ENCODE measurements at places on chromosomes 3 and 15. TPM values are rescaled to one million over a fixed set of nuclear protein-coding genes. Genes with fewer than 3 reads are reported as not detected.

- no peaks in the 10 kb centered on the region for H3K36me3 ChIP-seq
- H3K4me1 ChIP-seq: no peaks in the 10 kb centered on the region
- H3K4me3 ChIP-seq: no peak overlapping the region
- no peaks in the 10 kb centered on the region for H3K27me3 ChIP-seq
Observed at GRCh38 chr3:193134856-193135255, 106.2 kb upstream of the PLAAT1 start.

GRCh38 chr3:144363856-144364255 is 392.2 kb downstream of the DIPK2A start:
- H3K36me3 ChIP-seq: no peaks in the 10 kb centered on the region
- no peak for DNase-seq
- H3K4me3 ChIP-seq: no peak overlapping the region
- H3K27me3 ChIP-seq: no peaks in the 10 kb centered on the region
- no peak overlapping the region for H3K27ac ChIP-seq

GRCh38 chr15:48537271-48538113 is 108.0 kb downstream of the FBN1 start:
- H3K4me1 ChIP-seq: no peaks in the 10 kb centered on the region
- H3K36me3 ChIP-seq: no peaks in the 10 kb centered on the region
- no peak for DNase-seq
- H3K27ac ChIP-seq: no peak overlapping the region
- no peak overlapping the region for H3K4me3 ChIP-seq
- no peaks in the 10 kb centered on the region for H3K27me3 ChIP-seq

DNA sequence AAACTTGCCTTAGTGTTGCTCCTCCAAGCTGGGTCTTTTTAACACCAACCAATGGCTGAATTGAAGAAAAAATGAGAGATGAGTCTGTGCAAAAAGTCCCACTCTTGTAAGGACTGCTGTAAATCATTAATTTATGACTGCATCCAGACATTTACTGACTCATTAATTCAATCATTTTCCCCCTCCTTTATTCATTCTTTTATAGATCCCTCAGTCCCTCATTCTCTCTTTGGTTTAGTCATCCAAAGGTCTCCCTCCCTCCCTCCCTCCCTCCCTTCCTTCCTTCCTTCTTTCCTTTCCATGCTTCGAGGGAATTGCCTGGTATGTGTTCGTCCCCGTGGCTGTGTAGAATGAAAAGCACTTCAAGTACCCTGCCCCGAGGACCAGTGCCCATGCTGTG is 35.3 kb upstream of the MRPS22 start:
- no peaks in the 10 kb centered on the region for H3K27me3 ChIP-seq
- no peak overlapping the region for H3K27ac ChIP-seq
- no peaks in the 10 kb centered on the region for H3K36me3 ChIP-seq
- H3K4me3 ChIP-seq: no peak overlapping the region
- no peaks in the 10 kb centered on the region for H3K4me1 ChIP-seq
- DNase-seq: no peak

GRCh38 chr3:167808910-167809309 is 73.4 kb downstream of the SERPINI1 start:
- no peaks in the 10 kb centered on the region for H3K27me3 ChIP-seq
- no peaks in the 10 kb centered on the region for H3K36me3 ChIP-seq
- no peaks in the 10 kb centered on the region for H3K4me1 ChIP-seq
- no peak overlapping the region for H3K4me3 ChIP-seq
- no peak for DNase-seq

DNA sequence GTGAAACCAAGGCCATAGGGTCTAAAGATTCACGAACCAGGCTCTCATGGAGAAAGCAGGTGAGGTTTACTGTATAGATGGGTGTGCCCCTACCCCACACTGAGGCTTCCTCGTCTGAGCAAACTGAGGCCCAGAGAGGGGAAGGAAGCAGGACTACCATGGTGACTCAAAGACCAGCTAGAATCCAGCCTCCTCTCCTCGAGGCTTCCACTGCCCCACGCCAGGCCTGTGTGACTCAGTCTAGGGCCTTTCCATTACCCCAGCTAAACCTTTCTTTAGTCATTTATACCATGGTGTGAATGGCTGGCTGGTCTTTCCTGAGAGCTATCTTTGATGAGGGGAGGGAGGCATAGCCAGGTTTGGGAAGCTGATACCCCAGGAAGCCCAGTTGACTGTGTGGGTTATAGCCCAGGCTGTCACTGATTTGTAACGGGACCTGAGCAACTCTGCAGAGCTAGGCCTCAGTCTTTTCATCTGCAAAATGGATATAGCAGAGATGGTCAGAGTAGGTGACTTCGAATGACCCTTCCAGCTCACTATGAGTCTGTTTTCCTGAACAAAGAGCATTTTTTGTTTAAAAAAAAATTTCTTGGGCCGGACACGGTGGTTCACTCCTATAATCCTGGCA is 3.0 kb upstream of the RHO start:
- no peak for DNase-seq
- no peaks in the 10 kb centered on the region for H3K36me3 ChIP-seq
- H3K27ac ChIP-seq: no peak overlapping the region
- no peaks in the 10 kb centered on the region for H3K4me1 ChIP-seq
- no peak overlapping the region for H3K4me3 ChIP-seq

GRCh38 chr3:156762631-156763185 is 63.4 kb upstream of the LEKR1 start:
- no peak for DNase-seq
- no peak overlapping the region for H3K4me3 ChIP-seq
- H3K4me1 ChIP-seq: no peaks in the 10 kb centered on the region
- H3K27me3 ChIP-seq: no peaks in the 10 kb centered on the region

DNA sequence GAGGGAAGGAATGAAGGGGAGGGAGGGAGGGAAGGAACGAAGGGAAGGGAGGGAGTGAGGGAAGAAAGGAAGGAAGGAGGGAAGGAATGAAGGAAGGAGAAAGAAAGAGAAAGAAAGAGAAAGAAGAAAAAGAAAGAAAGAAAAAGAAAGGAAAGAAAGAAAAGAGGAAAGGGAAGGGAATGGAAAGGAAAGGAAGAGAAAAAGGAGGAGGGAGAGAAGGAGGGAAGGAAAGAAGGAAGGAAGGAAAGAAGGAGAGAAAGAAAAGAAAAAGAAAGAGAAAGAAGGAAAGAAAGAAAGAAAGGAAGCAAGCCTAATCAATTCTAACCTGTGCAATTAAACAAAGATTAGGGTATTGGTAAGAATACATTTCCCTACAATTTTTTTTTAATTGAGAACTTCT is 238.6 kb downstream of the PYDC2 start:
- H3K27ac ChIP-seq: no peak overlapping the region
- H3K4me3 ChIP-seq: no peak overlapping the region
- H3K4me1 ChIP-seq: no peaks in the 10 kb centered on the region
- no peaks in the 10 kb centered on the region for H3K27me3 ChIP-seq
- no peaks in the 10 kb centered on the region for H3K36me3 ChIP-seq

DNA sequence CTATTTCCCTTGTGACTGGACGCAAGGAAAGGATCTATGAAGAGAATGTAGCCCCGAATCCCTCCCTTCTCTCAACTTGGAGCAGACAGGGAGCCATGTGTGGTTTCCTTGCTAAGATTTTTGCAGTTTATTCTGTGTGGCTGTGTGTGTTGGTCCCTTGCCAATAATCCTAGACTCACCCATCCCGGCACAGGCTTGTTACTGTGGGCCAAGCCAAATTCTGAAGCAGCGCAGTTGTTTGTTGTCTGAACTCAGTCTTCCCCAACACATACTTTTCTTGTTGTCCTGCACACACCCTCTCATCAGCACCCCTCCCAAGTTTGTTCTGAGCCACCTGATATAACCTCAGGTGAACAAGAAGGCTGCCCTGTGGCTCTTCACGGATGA is 193.3 kb upstream of the CTDSPL start:
- no peaks in the 10 kb centered on the region for H3K36me3 ChIP-seq
- no peak overlapping the region for H3K27ac ChIP-seq
- DNase-seq: no peak

DNA sequence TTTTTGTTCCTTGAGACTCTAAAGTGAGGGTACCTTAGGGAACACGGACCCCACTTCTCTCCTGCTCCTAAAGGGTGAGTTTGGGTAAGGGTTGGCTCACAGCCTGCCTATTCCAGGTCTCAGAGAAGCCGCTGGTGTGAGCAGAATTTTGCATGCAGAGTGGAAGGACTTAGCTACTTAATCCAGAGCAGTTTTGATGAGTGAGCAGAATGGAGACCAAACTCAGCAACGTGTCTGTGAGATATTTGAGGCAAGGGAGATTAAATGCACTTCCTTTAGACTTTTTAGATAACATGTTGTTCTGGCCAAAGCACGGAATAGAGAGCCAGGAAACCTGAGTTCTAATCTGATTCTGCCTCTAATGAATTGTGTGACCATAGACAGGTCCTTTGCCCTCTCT is 5.1 kb downstream of the SLC24A1 start:
- H3K27ac ChIP-seq: no peak overlapping the region
- DNase-seq: no peak
- H3K36me3 ChIP-seq: no peaks in the 10 kb centered on the region
- no peaks in the 10 kb centered on the region for H3K27me3 ChIP-seq
- no peak overlapping the region for H3K4me3 ChIP-seq
- peaks cover 5% of the 10 kb centered on the region for H3K4me1 ChIP-seq

GRCh38 chr15:50044406-50044805 is 74.6 kb downstream of the ATP8B4 start:
- no peak overlapping the region for H3K4me3 ChIP-seq
- H3K36me3 ChIP-seq: no peaks in the 10 kb centered on the region
- no peaks in the 10 kb centered on the region for H3K27me3 ChIP-seq
- no peaks in the 10 kb centered on the region for H3K4me1 ChIP-seq

DNA sequence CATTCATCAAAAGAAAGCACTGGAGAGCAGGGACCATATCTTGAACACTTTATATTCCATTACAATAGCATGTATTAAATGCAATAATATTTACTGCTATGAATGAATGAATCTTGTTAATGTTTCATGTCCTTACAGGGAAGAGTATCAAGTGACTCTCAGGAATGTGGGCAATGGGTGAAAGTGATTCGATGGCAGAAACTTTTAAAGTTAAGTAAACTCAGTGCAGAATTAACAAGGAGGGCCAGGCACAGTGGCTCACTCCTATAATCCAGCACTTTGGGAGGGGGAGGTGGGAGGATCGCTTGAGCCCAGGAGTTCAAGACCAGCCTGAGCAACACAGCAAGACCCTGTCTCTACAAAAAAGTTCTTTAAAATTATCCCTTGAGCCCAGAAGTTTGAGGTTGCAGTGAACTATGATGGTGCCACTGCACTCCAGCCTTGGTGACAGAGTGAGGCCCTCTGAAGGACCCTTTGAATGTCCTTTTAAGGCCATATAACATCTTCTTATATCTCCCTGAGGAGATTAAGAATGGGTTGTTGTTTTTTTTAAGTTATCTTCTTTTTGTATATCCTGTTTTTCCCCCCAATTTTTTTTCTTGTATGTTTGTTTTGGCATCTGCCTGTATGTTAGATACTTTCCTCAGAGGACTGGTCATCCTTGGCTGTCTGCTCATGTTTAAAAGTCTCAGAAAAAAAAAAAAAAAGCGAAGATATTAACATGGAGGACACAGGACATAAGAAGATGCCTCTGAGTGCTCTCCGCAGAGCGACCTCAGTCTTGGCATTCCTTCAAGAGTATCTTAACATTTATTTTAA is 9.6 kb upstream of the FSIP1 start:
- H3K27ac ChIP-seq: no peak overlapping the region
- no peak for DNase-seq
- no peaks in the 10 kb centered on the region for H3K36me3 ChIP-seq
- H3K4me3 ChIP-seq: no peak overlapping the region

DNA sequence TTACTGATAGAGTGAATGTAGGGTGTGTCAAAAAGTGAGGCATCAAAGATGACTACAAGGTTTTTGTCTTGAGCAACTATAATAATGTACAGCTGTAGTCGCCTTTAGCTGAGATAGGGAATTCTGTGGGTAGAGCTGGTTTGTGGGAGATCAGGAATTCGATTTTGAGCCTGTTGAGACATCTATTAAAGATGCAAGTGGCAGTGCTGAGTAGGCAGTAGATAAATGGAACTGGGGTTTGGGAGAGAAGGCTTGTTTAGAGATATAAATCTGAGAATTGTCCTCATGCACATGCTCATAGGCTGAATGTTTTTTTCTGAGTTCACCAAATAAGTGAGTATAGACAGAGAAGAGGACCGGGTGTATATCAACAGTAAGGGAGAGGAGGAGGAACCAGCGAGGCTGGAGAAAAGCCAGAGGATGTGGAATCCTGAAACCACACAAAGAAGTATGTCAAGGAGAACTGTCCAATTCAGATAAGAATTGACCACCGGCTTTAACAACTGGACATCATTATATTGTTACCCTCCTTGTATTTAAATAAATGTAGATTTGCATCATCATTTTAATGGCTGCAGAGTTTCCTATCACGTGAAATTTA is 146.0 kb upstream of the TNIK start:
- no peak for DNase-seq
- H3K36me3 ChIP-seq: no peaks in the 10 kb centered on the region
- no peak overlapping the region for H3K4me3 ChIP-seq
- no peaks in the 10 kb centered on the region for H3K27me3 ChIP-seq
- no peaks in the 10 kb centered on the region for H3K4me1 ChIP-seq

DNA sequence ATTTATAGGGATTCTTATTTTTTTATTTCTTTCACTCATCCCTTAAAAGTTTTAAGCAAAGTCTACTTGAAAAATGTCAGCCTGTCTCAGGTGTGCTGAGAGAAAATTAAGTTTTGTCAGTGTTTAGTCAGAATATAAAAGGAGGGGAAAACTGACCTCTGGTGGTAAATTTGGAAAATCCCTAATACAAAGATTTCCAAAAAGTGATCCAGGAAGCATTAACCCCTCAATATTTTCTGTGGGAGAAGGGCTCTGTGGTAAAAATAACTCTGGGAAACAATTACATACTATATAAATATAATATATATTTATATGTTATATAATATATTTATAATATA is 41.0 kb upstream of the FRMD4B start:
- H3K4me1 ChIP-seq: no peaks in the 10 kb centered on the region
- H3K36me3 ChIP-seq: no peaks in the 10 kb centered on the region
- no peaks in the 10 kb centered on the region for H3K27me3 ChIP-seq
- H3K4me3 ChIP-seq: no peak overlapping the region

PCBP4 gene
- total RNA-seq: 12.5 TPM

GNAT1 gene
- not detected for total RNA-seq

CAND2 gene
- 1.1 TPM for total RNA-seq

KBTBD13 gene
- total RNA-seq: not detected

PDIA3 gene
- total RNA-seq: 336 TPM

ACP3 gene
- not detected for total RNA-seq

LRRC2 gene
- total RNA-seq: 0.04 TPM
